Stimulated activated CD8-positive, alpha-beta memory T cell treated with anti-CD3 and anti-CD28 coated beads, Interleukin-7, amount 100 ng/mL, for 4 hours (primary cell): ENCODE measurements at places on chromosomes 4 and X.

GRCh38 chr4:92091335-92091734, 212.4 kb upstream of the GRID2 start:
- DNase-seq = no peak

GRCh38 chr4:41599192-41599786, 61.3 kb downstream of the LIMCH1 start:
- DNase-seq = no peak

GRCh38 chrX:18351784-18352183, 2.7 kb downstream of the SCML2 start:
- DNase-seq = no peak

GRCh38 chr4:153223427-153223801, 19.2 kb downstream of the TRIM2 start:
- no peak for DNase-seq

GRCh38 chr4:1466863-1467165, 60.6 kb upstream of the NKX1-1 start:
- no peak for DNase-seq

GRCh38 chrX:14032406-14032805, 2.7 kb upstream of the GEMIN8 start:
- DNase-seq = peak; percentile 8

DNA sequence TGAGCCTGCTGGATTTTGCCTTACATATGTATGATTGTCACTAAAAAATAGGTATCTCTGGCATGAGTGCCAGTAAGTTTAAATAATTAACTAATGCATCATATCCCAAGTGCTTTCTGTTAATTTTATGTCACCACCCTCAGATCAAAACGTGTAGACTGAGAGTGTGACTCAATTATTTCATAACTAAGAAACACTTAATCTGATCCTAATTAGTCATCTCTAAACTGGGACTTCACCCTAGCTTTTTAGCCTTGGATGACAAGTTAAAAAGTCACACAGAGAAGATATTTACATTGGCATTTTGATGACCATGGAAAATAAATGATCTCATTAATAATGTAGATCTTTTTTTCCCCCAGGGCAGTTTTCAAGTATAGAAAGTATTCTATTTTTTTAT, 23.1 kb upstream of the SLC6A14 start:
- DNase-seq = no peak

DNA sequence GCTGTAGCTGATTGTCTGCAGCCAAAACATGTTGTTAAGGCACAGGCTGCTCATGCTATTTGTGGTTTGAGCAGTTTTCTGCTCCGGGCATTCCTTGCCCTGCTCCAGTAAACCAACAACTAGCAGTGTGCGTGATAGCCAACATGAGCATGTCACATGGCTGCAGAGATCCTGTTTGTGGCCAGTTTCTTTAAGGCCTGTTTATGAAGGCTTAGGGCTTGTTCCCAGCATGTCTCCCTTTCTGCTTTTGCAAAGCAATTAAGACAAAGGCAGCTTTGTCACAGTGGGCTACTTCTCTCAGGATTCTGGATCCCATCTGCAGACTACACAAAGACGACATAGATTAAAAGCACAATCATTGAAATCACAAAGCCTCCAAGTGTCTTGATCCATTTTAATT, 160.5 kb downstream of the ZNF518B start:
- DNase-seq = no peak

- no peak for DNase-seq
Measured at GRCh38 chr4:25092139-25092538, 61.4 kb upstream of the LGI2 start.

- no peak for DNase-seq
Measured at GRCh38 chr4:8575457-8575856, 4.7 kb upstream of the GPR78 start.

DNA sequence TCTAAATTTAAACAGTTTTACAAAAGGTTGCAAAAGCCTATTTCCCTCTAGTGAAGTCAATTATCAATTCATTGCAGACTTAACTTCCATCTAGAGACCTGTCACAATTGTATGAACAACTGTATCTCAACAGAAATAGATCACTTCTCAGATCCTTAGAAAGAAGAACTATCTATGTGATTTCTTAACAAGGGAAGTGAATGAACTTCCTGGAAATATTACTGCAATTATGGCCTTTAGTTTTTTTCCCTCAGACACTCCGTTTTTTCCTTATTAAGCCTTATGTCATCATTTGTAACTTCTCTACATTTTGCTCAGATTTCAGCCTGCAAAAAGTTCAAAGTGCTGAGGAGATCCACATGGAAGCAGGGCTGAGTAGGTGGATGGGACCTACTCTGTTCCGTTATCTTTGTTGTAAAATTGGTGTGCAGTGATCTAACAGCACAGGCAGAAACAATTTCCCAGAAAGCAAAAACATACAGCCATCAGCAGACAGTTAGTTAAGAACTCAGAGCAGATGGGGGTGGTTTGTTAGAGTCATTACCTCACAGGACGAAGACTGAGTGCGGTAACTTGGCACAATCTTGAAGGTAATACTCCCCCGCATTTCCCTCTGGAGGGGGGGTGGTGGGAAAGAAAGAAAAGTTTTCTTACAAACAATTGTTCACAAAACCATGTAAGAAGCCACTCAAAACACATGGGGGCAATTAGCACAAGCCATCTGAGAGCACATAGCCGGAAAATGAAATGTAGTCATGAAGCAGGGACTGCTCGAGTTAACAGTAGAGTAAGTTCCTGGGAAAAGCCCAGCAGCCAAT, 112.3 kb downstream of the NYX start:
- peak; percentile 19 for DNase-seq

GRCh38 chr4:1763550-1764080, 29.5 kb upstream of the FGFR3 start:
- DNase-seq = no peak

GRCh38 chrX:56572975-56573374, 9.5 kb downstream of the UBQLN2 start:
- no peak for DNase-seq

- DNase-seq = no peak
Measured at GRCh38 chr4:183287677-183288076, 32.4 kb downstream of the CLDN22 start.

DNA sequence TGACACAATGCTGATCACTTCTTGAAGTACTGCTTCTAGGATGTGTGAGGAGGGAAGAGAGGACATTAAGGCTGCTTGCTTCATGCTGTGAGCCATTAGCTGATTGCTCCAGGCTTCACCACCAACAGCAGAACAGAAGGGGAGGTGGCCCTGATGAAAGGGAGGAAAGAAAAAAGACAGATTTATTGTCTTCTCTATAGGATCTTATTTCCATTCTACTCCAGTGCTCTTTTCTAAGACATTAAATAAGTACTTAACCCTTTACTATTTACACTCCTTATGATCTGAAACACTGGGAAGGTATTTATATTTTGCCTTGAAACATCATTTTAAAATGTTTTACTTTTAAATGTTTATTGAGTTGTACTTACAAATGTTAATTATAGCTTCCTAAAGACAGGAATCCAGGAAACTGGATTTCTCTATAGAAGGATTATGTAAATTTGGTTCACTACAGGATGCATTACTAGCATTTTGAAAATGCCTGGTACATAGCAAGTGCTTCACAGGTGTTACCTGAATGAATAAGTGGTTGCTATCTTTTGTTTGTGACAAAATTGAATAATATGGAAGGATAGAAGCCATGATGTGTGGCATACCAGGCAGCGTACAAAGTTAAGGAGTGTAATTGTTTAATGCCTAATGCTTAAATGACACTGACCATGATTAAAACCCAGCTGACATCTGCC, 680.9 kb upstream of the ATOH1 start:
- DNase-seq = no peak

- DNase-seq = no peak
Measured at GRCh38 chrX:132631579-132632232, 142.9 kb upstream of the MBNL3 start.

GRCh38 chrX:7746856-7747255, 96.1 kb upstream of the VCX start:
- no peak for DNase-seq

DNA sequence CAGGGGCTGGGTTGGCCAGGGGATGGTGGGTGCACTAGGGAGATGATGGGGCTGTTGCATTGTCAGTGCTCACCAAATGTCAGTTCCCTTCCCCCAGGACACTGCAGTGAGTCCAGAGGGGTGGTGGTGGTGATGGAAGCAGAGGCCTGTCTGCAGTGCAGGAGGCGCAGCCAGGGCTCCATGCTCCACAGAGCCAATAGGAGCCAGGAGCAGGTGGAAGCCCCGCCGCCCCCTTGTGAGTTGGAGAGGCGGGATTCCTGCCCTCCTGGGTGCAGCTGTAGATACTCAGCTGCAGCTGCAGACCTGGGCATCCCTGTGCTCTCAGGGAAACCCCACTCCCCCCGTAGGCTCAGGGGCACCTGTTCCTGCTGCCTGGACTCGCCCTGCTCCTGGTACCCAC, 284.7 kb downstream of the EVC2 start:
- no peak for DNase-seq

DNA sequence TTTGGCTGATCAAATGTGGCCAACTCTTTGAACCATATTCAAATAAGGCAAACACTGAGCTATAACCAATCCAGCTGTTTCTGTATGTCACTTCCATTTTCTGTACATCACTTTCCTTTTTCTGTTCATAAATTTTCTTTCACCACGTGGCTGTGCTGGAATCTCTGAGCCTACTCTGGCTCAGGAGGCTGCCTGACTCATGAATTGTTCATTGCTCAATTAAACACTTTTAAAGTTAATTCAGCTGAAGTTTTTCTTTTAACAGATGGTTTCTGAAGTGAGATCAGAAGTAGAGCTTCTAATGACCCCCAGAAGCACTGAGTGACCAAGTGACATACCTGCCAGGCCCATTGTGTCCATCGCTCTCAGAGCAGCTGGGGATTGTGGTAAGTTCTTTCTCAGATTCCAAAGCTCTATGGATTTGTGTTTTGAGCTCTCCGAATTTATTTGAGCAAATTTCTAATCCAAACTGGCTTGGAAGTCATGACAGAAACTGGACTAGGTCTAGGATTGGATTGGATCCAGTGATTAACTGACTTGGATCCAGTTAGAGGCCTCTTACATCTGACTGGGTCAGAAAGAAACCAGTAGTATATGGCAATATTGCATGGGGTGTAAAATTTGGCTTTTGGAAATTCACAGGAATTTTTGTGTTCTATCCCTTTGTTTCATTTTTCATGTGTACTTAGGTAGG, 121.2 kb upstream of the BANK1 start:
- no peak for DNase-seq

GRCh38 chr4:140251571-140251970, 97.6 kb upstream of the MAML3 start:
- no peak for DNase-seq

- no peak for DNase-seq
Measured at GRCh38 chr4:8538703-8539567, 41.3 kb upstream of the GPR78 start.

DNA sequence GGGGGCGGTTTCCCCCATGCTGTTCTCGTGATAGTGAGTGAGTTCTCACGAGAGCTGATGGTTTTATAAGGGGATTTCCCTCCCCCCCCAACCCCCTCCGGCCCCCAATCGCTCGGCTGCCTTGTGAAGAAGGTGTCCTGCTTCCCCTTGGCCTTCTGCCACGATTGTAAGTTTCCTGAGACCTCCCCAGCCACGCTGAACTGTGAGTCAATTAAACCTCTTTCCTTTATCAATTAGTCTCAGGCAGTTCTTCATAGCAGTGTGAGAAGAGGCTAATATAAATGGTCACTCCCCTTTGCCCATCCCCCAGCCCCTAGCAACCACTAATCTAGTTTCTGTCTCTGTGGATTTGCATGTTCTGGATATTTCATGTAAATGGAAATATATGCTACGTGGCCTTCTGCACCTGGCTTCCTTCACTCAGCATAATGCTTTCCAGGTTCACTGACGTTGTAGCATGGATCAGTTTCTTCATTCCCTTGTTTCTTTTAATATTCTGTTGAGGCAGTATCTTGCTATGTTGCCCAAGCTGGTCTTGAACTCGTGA, 16.4 kb downstream of the GPR143 start:
- no peak for DNase-seq

DNA sequence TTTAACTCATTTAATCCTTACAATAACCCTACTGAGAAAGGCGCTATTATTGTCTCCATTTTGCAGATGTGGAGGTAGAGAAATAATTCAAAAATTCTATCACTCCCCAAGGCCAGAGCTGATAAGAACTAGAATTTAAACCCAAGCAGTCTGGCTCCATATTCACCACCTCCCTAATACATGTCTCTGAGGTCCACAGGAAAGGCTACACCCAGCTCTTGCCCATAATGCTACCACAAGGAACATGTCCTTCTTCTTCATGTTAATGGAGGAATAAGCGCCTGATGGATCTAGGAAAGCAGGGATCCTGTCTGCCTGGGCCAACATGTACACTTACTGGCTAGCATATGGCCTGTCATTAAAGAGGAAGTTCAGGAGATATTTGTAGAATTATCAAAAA, 16.3 kb downstream of the APBB2 start:
- DNase-seq = no peak

DNA sequence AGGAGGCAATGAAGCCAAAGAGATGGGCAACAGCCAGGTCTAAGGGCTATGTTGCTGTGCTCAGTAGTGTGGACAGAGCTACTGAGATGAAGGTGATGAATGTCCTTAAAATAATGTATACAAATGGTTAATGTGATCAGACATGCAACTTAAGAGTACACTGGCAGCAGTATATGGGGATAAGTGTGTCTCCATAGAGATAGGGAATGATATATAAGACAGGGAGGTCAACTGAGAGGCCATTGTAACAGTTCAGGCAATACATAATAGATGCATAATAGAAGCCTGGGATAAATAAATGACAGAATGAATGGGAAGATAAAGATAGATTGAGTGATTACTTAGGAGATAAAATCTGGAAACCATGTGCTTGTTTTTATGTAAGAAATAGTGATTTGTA, 250.0 kb downstream of the CFAP299 start:
- no peak for DNase-seq

- DNase-seq = no peak
Measured at GRCh38 chrX:109936114-109936513, 66.8 kb upstream of the TMEM164 start.

DNA sequence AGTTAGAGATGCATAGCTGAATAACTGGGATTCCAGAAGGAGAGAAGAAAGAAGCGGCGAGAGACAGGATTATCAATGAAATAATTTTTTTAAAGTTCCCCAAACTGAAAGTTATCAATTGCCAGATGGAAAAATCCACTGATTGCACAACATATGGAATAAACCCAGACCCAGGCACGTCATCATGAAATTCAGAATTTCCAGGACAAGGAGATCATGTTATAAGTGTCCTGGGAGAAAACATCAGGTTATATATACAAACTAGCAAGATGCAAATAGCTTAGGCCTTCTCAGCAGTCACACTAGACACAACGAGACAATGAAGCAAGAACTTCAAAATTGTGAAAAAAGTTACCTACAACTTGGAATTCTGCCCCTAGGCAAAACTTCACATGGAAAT, 200.0 kb downstream of the PALLD start:
- no peak for DNase-seq

- no peak for DNase-seq
Measured at GRCh38 chrX:6666624-6667023, 131.7 kb upstream of the VCX3A start.

GRCh38 chr4:3700223-3700622, 66.0 kb upstream of the ADRA2C start:
- no peak for DNase-seq

- no peak for DNase-seq
Measured at GRCh38 chr4:10183462-10183861, 66.9 kb upstream of the WDR1 start.

- DNase-seq = no peak
Measured at GRCh38 chrX:32644476-32645245, 566.7 kb downstream of the DMD start.
